ENCODE measurements at places on chromosomes 5 and 9.

- no peak for DNase-seq
Measured at GRCh38 chr9:119959846-119960545, 590.8 kb upstream of the BRINP1 start.

- DNase-seq = no peak
Measured at GRCh38 chr5:60354311-60354710, 345.7 kb downstream of the DEPDC1B start.

- DNase-seq = no peak
Measured at GRCh38 chr5:56264417-56265025, 31.4 kb upstream of the ANKRD55 start.

- DNase-seq = no peak
Measured at GRCh38 chr5:159933531-159934485, 17.5 kb downstream of the ADRA1B start.

GRCh38 chr9:129835860-129836223 is 584 bp downstream of the USP20 start:
- DNase-seq = no peak

- no peak for DNase-seq
Measured at GRCh38 chr9:134694714-134695113, 53.1 kb downstream of the COL5A1 start.

- DNase-seq = no peak
Measured at GRCh38 chr9:130042406-130042884, 544 bp downstream of the FNBP1 start.

DNA sequence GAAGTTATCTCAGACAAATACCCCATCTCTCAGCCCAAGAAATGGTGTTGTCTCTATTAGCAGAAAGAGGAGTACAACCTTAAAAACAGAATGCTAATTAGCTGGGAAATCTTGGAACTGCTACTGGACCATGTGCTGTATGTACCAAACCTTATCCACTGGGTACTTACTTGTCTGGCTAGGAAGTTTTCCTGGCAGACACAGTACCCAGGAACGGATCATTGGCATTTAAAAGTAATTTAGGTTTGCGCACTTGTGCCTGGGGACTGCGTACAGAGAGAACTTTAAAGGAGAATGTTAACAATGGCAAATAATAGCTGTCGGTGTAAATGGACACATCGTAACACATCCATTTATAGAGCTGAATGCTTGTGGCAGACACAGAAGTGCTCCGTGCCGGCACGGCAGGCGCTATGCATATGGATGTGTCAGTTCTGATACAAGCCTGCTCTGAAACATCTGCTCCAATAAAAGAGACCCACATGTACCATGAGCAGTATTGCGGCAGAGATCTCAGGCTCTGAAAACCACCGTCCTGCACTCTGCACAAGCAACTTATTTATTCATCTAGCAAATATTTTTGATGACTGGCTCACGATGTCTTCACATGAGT is 290.6 kb upstream of the PANK3 start:
- DNase-seq = no peak

- DNase-seq = no peak
Measured at GRCh38 chr5:149724130-149724840, 5.8 kb upstream of the PPARGC1B start.

GRCh38 chr9:24090566-24090965 is 264.5 kb upstream of the ELAVL2 start:
- DNase-seq = no peak

DNA sequence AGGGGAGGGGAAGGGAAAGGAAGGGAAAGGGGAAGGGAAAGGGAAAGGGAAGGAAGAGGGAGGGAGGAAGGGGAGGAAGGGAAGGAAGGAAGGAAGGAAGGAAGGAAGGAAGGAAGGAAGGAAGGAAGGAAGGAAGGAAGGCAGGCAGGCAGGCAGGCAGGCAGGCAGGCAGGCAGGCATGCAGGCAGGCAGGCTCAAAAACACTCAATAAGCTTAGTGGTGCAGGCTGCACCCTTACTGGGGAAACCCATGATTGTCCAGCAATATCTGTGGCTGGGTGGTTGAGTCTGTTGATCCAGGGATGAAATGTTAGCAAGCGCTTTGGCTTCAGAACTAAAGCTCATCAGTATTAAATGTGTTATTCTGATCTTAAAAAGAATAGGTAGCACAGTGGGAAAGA is 145.6 kb downstream of the LPAR1 start:
- no peak for DNase-seq

DNA sequence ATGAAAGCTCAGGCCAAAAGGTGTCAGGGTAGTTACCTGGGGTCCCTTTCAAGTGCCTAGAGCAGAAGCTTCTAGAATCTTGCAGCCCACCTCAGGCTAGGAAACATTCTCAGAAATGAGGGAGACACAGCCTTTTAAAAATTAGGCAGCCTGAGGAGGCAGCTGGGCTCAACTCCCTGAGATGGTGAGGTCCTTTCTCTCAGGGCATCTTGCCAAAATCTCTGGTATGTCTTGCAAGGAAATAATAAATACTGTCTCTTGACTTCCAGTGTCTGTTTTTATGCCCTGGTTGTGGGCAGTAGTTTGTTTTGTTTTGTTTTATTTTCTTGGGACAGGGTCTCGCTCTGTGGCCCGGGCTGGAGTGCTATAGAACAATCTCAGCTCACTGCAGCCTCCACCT is 100.9 kb upstream of the APC start:
- DNase-seq = no peak

GRCh38 chr9:96417051-96417586 is 1.1 kb downstream of the ZNF367 start:
- DNase-seq = peak; percentile 92

DNA sequence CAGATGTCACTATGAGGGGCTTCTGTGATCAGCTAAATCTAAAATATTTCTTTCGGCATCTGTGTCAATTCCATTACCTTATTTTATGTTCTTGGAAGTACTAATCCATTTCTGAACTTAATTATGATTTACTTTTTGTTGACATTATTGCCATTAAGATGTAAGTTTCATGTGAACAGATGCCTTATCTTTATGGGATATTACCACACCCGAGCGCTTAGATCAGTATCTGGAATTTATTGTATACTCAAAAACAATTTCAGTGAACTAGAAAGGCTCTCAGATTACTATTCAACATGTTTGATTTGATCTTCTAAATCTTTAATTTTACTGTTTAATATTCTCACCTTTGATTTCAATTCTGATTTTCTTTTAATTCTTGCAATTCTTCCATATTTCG is 567.7 kb upstream of the TLE4 start:
- no peak for DNase-seq

DNA sequence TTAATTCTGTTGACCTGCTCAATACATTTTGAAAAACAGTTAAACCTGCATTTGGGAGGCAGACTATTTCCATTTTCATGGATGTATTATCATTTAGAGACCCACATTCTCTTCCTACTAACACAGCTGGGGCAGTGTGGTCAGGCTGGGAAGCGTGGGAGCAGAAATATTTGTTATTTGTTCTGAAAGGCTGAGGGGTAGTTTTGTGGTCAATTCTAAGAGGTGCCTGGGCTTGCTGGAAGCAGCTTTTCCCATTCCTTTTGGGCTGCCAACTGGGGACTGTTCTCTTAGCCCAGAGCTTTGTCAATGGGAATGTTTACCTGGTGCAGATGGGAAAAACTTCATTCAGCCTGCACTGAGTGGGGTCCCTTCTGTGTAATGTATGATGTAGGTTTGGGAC is 171.4 kb upstream of the DAP start:
- DNase-seq = no peak

GRCh38 chr5:147532156-147532555 is 22.3 kb upstream of the DPYSL3 start:
- no peak for DNase-seq

GRCh38 chr5:1139331-1140170 is 27.7 kb upstream of the SLC12A7 start:
- no peak for DNase-seq

GRCh38 chr5:178420354-178420781 is 169.8 kb downstream of the COL23A1 start:
- no peak for DNase-seq

- no peak for DNase-seq
Measured at GRCh38 chr5:7663808-7664207, 187.1 kb downstream of the CFAP90 start.

DNA sequence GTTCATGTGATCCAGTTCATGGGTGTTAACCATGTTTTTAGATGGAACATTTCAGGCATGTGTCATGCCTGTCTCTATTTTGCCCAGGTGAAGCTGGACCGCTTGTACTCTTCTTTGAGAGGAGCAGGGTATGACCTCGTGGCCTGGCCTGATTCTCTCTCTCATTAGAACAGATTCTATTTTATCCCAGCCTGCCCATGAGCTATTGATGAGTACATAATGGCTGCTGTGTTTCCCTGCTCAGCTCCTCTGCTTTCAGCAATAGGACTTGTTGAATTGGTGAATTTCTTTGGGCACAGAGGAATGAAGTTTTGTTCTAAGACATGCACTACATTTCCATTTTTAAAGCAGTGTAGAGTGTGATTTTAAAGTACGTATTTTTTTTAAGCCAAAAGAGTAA is 86.2 kb downstream of the HACD4 start:
- no peak for DNase-seq

- no peak for DNase-seq
Measured at GRCh38 chr9:130174920-130175321, 2.7 kb downstream of the NCS1 start.

- DNase-seq = no peak
Measured at GRCh38 chr5:129962506-129962905, 58.2 kb downstream of the CHSY3 start.

GRCh38 chr5:86565197-86565789 is 52.4 kb upstream of the COX7C start:
- DNase-seq = no peak

DNA sequence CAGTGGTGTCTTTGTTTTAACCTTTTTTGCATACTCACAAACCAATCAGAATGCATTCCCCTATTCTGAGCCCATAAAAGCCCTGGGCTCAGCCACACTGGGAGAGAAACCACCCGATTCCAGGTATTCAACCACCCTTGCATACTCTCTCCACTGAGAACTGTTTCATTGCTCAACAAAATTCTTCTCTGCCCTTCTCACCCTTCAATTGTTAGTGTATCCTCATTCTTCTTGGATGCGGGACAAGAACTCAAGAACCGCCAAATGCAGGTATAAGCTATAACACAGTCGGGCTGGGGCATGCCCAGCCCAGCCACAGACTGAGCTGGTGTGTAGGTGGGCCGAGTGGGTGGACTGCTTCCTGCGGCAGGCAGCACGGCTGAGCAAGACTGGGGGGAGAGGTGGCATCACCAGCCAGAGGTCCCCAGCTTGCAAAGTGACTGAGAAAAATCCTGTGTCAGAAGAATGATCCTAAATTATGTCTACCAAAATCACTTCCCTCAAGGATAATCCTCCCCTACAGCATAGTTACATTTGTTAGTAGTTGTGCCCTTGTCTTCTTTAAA is 141.0 kb downstream of the SSBP2 start:
- no peak for DNase-seq

DNA sequence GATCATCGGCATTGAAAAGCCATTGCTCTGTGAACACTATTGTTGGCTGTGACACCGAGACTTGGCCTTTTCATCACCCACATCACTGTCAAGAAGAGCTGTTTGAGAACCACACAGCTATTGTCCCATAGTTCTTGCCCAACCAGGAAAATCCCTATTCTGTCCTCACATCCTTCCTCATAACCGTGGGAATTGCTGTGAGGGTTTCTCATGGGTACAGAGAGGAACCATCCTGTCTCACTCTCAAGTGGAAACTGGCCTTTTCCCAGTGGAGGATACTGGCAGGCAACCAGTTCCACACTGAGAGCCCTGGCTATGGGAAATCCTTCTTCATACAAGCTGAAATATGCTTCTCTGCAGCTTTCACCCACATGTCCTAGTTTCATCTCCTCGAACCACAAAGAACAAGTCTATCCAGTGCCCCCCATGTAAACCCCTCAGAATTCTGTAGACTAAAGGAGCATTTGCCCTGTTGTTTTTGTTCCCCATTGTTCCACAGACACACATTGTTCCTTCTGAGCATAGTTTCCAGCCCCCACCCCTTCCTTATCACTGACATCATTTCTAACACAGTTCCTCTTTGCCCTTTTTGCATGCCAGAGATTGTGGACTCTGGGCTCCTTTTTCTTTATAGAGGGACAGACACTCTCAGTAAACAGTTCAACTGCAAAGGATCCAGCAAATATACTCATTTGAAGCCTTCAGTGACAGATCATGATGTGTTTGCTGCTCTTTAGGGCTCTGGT is 57.8 kb upstream of the C5orf46 start:
- no peak for DNase-seq

DNA sequence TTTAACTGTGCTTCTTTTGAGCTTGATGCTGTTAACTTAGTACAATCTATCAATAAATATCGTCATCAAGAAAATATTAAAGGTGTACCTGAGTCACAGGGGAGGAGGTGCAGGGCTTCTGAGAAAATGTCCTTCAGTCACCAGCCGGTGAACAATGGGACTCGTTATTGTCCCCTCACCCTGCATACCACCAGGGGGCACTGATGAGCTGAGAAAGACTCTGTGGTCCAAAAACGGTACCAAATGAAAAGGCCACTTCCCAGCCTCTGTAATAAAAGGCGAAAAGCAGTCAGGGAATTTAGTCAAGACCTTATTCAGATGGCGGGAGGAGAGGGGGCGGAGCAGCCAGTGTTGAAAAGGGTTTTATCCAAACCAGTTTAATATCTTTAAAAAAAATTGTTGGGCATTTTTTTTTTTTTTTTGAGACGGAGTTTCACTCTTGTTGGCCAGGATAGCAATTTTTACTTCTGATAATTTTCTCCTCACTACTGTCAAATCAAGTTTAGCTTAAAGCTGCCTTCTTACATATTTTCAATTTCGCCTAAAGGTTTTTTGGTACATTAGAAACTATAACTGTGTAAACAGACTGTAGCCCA is 271.9 kb upstream of the ADAMTS16 start:
- DNase-seq = peak; percentile 15
